Airway epithelial cell (primary cell): ENCODE measurements at places on chromosomes 13 and 19. TPM values are rescaled to one million over a fixed set of nuclear protein-coding genes. Genes with fewer than 3 reads are reported as not detected.

CABP5 gene
- not detected in 2 replicates for total RNA-seq

ZNF761 gene
- total RNA-seq: 7.2 and 7.3 TPM in 2 replicates

NMRK2 gene
- total RNA-seq: not detected in 2 replicates

ZNF536 gene
- total RNA-seq: not detected in 2 replicates

PSG11 gene
- total RNA-seq: not detected in 2 replicates

MISP3 gene
- total RNA-seq: 2.3 and 2.6 TPM in 2 replicates

IZUMO4 gene
- total RNA-seq: 4.3 and 4.4 TPM in 2 replicates

PGLYRP2 gene
- not detected in 2 replicates for total RNA-seq

XPO4 gene
- total RNA-seq: 14.8 and 15.2 TPM in 2 replicates
